ENCODE measurements at places on chromosomes 16 and 17.

- peak; percentile 53 for DNase-seq
These were observed 901.6 kb upstream of the GOT2 start for GRCh38 chr16:59635674-59636073.

- DNase-seq: no peak
These were observed 45.5 kb upstream of the SDK2 start for GRCh38 chr17:73689596-73690275.

DNA sequence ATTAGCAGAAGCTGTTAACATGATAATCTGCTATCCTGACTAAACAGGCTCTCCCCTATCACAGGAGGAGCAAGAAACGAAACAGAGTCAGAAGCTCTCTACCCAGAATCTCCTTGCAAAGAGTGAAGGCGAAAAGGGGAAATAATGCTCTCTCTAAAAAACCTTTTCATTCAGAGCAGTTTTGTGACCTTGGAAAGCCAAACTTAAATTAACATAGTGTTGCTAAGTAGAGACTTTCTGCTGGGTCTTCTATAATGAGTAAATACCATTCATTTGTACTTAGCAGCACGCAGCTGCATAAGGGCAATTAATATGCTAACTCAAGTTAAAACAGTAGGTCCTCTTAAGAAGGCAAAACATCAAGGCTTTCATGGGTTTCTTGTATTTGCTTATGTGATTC lies 101.7 kb upstream of the GPR139 start:
- DNase-seq: no peak

DNA sequence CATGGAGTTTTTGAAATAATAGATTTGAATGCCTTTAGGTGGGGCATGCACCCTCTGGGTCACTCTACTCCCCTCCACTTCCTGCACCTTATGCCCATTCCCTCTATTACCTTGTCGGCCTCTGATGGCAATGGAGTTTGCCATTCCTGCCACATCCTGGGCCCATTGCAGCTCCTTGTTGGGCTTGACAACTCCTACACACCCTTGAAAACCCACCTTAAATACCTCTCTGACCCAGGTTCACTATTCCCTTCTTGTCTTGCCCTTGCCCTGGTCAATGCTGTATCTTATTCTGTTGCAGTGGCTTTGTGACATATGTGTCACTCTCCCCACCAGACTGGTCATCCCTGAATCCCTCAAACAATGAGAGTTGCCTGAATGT lies 2.4 kb downstream of the CCR7 start:
- DNase-seq: no peak

GRCh38 chr16:11627822-11628457 lies 40.3 kb upstream of the SNN start:
- peak; percentile 35 for DNase-seq

DNA sequence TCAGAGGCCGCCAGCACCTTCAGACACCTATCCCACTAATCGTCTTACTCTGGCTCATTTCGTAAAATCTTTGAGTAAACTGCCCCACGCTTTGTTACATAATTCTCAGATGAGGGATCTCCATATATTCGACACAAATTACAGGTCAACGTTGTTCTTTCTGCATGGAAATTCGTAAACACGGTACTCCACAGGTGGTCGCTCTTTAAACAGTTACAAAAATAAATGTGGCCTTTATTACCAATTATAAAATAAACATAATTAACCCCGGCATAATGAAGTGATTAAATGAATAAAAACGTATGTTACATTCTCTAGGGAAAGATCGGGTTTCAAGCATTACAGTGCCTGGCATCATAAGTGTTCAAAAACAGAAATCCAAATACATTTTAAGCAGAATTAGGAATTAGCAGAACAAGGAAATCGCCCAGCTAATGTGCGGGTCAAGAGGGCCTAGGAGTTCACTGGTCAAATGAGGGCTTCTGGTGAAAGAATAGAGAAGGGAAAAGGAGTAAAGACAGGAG lies 943 bp upstream of the PIP4K2B start:
- no peak for DNase-seq

DNA sequence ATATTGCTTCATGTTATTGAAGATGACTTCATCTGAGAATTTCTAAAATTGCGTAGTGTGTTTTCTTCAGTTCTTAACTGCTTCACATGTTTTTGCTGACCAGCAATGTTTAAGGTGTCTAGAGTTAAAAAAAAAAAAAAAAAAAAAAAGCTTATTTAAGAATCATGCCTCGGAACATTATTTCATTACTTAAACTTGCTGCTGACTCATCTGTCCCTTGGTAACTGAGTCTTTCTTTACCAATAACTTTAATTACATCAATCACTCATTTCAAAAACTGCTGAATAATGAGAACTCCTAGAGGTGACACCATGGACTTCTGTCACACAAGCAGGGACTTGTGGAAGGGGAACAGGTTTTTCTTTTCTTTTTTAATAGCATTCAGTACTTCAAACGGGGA lies 16.2 kb downstream of the IRX5 start:
- DNase-seq: no peak

DNA sequence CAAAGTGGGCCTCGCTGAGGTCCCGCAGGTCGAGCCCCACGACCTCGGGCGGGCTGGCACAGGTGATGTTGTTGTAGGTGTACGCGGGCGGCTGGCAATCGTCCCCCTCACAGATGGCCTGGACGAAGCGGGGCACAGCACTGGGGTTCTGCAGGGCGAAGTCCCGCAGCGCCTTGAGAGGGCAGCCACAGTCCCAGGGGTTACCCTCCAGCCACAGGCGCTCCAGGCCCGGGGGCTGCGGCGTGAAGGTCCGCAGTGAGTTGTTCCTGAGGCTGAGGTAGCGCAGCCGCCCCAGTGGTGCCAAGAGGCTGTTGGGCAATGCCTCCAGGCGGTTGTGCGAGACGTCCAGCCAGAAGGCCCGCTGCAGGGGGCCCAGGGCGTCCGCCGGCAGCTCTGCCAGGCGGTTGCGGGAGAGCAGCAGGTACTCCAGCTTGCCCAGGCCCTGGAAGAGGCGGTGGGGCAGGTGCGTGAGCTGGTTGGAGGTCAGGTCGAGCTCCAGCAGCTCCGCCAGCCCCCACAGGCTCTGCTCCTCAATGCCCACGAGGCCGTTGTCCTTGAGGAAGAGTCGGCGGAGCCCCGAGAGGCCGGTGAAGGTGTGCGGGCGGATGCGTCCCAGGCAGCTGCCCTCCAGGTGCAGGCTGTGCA lies 2.8 kb downstream of the IGFALS start:
- no peak for DNase-seq

DNA sequence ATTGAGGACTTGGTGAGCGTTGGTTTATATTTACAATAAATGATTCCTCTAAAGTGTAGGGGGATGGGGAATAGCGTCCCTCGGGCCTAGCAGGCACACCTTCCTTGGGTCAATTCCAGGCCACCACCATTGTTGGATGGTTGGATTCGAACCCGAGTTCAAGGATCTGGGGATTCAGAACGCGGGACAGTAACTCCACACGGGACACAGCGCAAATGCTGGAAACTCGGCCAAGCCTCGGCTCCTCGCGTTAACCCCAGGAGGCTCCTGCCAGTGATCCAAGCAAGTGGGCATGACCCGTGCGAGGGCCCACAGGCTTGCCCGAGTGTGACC lies 613 bp downstream of the B9D1 start:
- DNase-seq: no peak

- DNase-seq: no peak
These were observed 21.6 kb upstream of the MSI2 start for GRCh38 chr17:57234739-57235092.

- DNase-seq: no peak
These were observed 52.7 kb upstream of the ZNF469 start for GRCh38 chr16:88329726-88330700.

DNA sequence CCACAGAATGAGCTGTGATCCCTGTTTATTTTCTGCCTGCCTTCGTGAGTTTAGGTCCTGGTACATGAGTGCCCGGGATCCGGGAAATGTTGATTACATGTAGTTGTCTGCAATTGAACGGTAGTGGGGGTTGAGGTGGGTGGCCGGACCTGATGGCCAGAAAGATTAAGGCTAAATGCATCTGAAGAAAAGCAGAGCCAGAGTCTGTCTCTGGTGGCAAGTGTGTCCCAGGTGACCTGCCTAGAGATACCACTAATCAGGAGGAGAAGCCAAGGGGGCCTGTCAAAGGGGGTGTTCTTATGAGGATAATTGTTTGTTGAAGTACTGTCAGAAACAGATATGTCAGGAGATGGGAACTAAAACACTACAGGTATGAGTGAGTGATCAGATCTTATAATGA lies 154.0 kb upstream of the ASIC2 start:
- no peak for DNase-seq

- no peak for DNase-seq
These were observed 973.0 kb downstream of the KCNJ2 start for GRCh38 chr17:71142333-71142732.

DNA sequence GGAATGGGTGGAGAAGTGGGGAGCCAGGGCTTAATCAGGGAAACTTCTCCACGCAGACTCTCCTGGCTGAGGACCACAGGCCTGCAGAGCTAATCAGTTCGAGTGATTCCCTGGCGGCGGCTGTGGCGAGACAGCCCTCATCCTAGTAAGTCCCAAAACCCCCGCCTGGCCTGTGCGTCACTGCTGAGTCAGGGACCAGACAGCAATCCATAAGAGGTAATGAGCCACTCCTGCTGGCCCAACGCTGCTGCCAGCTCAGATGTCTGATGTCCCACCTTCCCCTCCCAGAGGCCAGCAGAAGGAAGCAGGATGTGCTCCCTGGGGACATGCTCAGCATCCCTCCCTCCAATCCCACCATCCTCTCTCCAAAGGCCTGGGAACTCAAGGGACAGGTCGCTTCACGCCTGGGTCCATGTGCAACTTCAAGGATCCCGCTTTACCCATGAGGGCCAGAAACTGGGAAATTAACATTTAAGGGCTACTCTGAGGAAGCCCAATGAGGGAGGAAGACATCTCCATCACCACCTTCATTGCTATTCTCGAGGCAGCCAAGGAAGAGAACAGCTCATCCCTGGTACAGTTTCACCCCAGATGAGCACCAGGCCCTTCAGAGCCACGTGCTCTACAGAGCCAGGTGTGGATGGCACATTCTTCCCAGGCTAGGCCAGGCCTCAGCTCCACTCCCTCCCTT lies 7.9 kb downstream of the ACLY start:
- peak; percentile 80 for DNase-seq

DNA sequence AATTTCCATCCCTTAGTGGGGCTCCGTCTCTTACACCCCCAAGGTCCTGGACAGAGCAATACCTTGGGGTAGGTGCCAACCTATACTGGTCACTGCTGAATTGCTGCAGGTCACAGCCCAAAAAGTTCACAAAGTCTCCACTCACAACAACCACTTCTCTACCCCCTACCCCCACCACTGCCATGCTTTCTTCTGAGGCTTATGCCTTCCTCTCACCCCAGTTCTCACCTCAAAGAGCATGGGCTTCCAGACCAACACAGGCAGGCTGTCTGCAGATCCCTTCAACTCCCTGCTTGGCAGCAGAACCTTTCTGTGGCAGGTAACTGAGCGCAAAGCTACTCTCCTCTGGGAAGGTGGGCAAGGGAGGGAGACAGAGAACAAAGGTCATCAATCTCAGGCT lies 35.5 kb downstream of the C16orf78 start:
- DNase-seq: no peak

DNA sequence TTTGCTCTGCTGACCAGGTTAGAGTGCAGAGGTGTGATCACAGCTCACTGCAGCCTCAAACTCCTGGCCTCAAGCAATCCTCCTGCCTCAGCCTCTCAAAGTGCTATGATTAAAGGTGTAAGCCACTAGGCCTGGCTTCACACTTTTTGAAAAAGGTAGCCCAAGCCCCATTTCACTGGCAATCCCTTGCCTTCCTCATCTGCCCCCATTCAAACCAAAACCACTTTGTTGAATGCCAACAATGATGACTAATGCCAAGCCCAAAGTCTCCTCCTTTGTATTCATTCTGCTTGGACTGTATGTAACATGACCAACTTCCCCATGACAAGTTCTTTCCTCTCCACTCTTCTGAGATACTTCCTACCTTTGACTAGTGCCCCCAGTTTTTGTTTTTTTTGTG lies 33.1 kb downstream of the N4BP1 start:
- DNase-seq: no peak

DNA sequence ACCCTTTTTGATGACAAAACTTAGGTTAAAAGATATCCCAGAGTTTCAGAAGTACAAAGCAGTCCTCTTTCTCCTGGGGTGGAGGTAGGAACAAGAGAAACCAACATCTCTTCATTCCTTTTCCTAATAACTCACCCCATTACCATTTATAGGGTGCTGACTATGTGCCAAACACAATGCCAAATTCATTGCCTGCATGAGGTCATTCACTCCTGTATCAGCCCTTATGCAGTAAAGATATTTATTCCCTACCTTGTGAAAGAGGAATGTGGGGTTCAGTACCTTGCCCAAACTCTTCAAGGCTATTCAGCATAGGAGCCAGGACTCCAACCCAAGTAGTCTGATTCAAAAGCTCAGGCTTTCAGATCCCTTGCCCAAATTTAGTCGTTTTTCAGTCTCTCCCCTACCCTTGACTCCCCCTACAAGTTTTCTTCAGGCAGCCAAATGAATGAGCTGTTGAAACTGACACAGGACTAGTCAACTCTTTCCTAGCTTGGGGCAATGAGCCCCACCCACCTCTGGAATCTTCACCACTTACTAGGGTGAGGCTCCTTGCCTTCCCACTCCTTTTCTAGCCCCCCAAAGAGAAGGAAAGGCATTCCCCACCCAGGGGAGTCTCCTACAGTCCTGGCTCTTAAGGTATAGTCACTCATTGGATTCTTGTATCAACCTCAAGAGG lies 5.9 kb downstream of the KRT14 start:
- DNase-seq: no peak

GRCh38 chr17:8518850-8519249 lies 83.2 kb downstream of the NDEL1 start:
- no peak for DNase-seq

GRCh38 chr16:49739381-49739780 lies 116.5 kb downstream of the ZNF423 start:
- no peak for DNase-seq

DNA sequence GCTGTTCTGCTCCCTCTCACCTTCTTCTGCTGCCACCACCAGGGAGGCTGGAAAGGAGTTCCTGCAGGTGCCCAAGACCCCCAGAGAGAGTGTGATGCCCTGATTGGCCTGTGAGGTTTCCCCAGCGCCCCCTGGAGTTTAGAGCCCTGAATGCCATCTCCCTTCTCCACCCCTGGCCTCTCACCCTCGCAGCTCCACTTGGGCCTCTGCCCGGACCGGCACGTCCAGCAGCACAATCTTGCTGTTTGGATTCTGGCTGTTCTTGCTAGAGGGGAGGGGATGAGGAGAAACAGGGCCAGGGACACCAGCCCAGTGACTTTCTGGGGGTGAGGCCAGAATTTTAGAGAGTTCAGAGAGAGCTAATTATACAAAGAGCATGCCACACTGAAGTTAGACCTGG lies 12.5 kb upstream of the FAM171A2 start:
- DNase-seq: no peak

- no peak for DNase-seq
These were observed 3.0 kb upstream of the NUP93 start for GRCh38 chr16:56726926-56727325.

Data from BJ (cell line).